RWPE2 (cell line): ENCODE measurements at places on chromosomes 12 and 14.
A peak's percentile ranks its signal among the peaks of the same experiment; 100 is the strongest.

GRCh38 chr14:102220031-102220430, 80.3 kb downstream of the WDR20 start:
- DNase-seq = no peak

GRCh38 chr14:73873660-73874059, 13.0 kb upstream of the ZNF410 start:
- DNase-seq = no peak

- DNase-seq = no peak
Observed at GRCh38 chr12:54197431-54197909, 8.7 kb upstream of the SMUG1 start.

- DNase-seq = no peak
Observed at GRCh38 chr12:114311974-114312373, 94.0 kb downstream of the TBX5 start.

- no peak for DNase-seq
Observed at GRCh38 chr12:12446786-12447185, 89.9 kb downstream of the BORCS5 start.

GRCh38 chr12:69961246-69961645, 136.2 kb downstream of the MYRFL start:
- DNase-seq = no peak

DNA sequence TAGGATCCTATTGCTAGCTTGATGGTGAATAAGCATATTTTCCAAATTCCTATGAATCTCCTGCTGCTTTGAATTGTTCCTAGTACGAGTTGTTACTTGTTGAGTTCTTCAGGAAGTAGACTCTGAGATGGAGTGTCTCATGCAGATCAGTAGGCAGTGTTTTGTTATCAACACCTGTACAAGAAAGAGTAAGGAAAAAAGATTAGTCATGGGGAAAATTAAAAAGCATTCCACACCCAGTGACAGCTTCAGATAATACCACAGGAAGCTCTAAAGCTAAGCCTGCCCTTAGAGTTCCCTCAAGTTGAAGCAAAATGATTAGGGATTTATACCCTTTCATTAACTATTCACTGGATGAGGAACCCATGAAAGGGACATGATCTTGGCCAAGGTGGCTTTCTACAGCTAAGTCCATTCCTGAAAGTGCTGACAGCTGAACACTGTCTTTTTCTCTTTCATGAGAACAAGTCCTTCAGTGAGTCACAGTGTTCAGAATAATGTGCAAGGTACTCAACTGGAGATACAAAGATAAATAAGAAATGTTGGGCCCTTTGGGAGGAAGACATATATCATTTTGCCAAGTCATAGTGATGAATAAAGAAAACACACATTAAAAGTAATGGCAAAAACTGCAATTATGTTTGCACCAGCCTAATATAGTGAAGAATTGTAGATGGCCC, 49.1 kb downstream of the CCER1 start:
- no peak for DNase-seq

GRCh38 chr12:106380954-106381353, 23.4 kb downstream of the POLR3B start:
- DNase-seq = no peak

GRCh38 chr12:70540996-70541395, 96.2 kb downstream of the PTPRB start:
- no peak for DNase-seq

GRCh38 chr12:84413656-84414055, 498.9 kb downstream of the SLC6A15 start:
- no peak for DNase-seq

GRCh38 chr12:73308079-73308478, 1035.9 kb downstream of the TRHDE start:
- no peak for DNase-seq

DNA sequence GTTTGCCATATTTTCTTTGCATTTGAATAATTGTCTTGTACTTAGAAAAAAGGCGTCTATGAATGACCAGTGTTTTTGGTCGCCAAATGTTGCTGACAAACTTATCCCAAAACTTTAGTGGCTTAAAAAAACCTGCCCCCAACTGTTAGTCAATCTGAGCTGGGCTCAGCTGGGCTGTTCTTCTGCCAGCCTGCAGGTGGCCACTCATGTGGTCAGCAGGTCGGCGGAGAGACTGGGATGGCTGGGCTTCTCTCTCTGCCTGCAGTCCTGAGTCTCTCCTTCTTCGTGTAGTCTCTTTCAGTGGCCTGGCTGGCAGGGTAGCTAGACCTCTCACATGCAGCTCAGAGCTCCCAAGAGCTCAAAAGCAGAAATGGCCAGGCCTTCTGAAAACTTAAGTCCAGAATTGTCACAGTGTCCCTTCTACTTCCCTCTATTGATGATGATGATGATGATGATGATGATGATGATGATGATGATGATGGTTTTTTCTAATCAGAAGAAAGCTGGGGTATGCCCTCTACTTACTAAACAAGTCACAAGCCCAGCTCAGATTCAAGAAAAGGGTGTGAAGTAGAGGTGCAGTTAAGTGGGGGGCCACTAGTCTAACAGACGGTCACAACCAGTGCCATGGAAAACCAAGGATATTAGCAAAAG, 87.9 kb downstream of the PTPN11 start:
- DNase-seq = no peak

GRCh38 chr12:41293011-41293410, 104.9 kb downstream of the PDZRN4 start:
- peak; percentile 51 for DNase-seq

DNA sequence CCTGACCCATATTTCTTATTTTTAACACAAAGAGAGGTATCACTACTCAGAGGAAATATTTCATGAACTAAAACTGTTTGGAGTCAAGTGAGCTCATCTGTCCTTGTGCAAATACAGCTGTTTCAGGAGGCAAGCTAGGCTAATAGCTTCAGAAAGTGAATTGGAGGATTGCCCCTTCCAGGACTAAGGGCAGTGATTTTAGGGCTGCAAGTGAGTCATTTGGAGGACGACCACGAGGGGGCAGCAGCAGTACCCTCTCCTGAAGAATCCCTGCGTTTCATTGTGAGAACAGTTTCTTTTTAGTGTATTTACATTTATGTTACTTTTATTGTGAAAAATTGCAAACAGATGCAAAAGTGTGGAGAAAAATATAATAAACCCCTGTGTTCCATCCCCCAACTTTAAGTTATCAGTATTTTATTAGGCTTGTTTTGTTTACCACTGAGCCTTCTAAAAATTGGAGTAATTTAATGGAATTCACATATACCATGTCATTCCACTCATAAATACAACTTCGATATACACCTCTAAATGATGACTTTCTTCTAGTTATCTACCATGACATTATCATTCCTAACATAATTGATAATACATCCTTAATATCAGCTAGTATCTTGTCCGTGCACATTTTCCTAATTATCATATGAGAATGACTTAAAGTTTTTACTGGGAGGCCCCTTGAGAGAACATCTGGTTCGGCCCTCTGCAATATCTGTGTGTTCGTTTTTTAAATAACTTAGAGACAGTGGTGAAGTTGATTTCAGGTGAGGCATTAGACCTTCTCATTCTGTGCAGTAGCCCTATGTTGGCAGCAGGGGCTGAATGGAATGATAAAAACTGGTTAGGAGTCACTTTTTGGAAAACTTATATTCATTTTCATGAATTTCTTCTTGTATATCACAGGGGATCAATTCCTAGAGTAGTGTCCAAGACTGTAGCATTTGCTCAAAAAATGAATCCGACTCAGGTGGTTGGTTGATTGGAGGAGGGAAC, 13.7 kb downstream of the FOXJ2 start:
- DNase-seq = no peak

DNA sequence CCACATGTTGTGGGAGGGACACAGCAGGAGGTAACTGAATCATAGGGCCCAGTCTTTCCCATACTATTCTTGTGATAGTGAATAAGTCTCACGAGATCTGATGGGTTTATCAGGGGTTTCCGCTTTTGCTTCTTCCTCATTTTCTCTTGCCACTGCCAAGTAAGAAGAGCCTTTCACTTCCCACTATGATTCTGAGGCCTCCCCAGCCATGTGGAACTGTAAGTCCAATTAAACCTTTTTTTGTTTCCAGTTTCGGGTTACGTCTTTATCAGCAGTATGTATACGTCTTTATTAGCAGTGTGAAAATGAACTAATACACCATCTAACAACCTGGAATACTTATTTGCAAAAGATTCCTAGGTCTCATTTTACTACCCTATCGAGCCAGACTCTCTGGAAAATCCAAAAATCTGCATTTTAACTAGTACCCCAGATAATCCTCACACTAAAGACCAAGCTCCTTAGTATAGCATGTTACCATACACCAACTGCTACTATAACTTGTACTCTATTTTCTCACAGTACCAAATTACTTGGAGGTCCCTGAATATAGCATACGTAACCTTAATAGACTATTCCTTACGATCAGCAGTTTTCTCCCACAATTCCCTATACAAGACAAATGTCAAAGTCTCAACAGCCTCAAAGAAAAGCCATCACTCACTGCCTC, 11.5 kb downstream of the GTF2A1 start:
- DNase-seq = no peak

DNA sequence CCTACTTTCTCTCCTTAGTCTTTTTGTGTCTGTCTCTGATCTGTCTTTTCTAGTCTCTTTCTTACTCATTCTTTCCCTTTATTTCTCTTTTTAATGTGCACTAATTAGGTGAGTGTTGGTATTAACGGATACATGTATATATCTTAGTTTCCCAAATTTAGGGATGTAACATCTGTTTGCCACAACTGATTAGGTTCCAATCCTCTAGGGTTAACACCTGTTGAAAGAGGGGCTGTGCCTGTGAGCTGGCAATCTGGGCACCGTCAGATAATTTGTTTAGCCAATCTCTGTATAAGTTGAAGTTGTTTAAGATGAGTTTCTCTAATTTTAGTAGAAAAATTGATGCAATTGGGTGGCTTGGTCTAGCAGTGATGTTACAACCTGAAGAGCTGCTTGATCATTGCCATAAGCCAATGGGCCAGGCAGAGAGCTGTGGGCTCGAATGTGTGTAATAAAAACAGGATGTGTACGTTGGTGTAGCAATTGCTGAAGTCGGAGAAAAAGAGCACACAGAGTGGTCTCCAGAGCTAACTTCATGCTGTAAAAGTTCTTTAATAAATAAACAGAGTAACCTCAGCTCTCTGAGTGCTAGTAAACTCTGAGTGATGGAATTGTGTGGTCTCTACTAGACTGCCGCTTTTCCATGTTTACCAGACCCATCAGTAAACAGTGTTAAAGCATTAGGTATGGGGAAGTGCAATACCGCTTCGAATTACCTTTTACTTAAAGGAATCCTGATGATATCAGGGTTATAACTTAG, 18.3 kb upstream of the LYZ start:
- no peak for DNase-seq

DNA sequence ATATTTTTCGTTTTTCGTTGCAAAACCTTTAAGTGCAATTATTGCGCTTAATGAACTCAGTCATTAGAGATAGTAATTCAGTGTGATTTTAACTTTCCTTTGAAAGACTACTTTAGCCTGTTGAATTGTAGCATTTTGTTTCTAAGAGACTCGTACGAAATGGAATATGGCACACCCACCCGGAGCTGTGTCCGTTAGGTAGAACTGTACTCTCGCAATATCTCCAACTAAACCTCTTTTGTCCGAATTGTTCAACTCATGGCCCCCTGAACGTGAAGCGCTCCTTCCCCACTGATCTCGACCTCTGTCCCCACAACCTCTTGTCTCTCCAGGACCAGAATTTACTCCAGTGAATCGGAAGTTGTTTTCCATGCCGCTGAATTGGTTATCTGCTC, 800 bp downstream of the PCNX4 start:
- DNase-seq = no peak

DNA sequence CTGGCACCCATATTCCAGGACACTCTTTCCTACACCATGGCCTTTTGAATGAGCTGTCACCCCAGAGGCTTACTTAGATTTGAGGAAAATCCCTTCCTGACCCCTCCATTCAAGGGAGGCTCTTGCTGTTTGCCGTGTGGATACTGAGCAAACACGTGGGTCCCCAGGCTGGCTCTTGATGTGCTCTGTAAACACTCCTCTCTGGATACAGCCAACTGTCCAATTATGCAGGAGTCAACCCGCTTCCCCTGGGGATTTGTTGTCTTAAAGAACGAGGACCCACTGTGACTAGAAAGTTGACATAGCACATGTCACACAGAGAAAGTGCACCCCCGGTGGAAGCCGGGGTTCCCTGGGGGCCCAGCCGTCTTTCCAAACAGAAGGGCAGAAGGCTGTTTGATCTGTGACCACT, 75.8 kb upstream of the CEP83 start:
- DNase-seq = no peak

GRCh38 chr14:92437729-92438285, 75.8 kb upstream of the RIN3 start:
- DNase-seq = no peak

- DNase-seq = no peak
Observed at GRCh38 chr12:127582074-127582473, 684.9 kb upstream of the TMEM132C start.

GRCh38 chr12:122868471-122869177, 27.3 kb downstream of the VPS37B start:
- DNase-seq = no peak

- DNase-seq = no peak
Observed at GRCh38 chr14:69660344-69661193, 49.2 kb downstream of the SUSD6 start.

GRCh38 chr14:102264775-102265174, 40.2 kb downstream of the MOK start:
- DNase-seq = no peak

- no peak for DNase-seq
Observed at GRCh38 chr14:45811155-45811554, 558.2 kb upstream of the MIS18BP1 start.

- DNase-seq = no peak
Observed at GRCh38 chr12:57543581-57543980, 3.4 kb downstream of the DCTN2 start.

- no peak for DNase-seq
Observed at GRCh38 chr14:91872517-91873470, 5.5 kb upstream of the TC2N start.

DNA sequence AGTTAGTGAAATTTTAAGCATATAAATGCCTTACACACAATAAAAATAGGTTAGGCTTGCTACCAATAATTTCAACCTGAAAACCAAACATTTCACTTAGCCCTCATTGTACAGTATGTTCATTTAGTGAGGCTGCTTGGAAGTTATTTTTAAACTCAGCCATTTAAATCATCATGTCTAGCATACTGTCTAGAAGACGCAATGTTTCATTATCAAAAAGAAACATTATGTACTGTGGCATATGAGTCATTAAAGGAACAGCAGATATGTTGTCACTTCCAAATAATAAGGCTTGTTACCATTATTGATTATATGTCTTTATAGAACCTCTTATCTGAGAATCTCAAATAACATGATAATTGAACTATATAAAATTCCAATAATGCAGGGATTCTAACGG, 304.7 kb downstream of the RMST start:
- DNase-seq = no peak

GRCh38 chr12:49804821-49805220, 23.4 kb downstream of the NCKAP5L start:
- no peak for DNase-seq

GRCh38 chr14:24518851-24519250, 10.8 kb upstream of the CMA1 start:
- DNase-seq = no peak
